Foreskin keratinocyte (primary cell): ENCODE measurements at places on chromosomes 16 and 17.

DNA sequence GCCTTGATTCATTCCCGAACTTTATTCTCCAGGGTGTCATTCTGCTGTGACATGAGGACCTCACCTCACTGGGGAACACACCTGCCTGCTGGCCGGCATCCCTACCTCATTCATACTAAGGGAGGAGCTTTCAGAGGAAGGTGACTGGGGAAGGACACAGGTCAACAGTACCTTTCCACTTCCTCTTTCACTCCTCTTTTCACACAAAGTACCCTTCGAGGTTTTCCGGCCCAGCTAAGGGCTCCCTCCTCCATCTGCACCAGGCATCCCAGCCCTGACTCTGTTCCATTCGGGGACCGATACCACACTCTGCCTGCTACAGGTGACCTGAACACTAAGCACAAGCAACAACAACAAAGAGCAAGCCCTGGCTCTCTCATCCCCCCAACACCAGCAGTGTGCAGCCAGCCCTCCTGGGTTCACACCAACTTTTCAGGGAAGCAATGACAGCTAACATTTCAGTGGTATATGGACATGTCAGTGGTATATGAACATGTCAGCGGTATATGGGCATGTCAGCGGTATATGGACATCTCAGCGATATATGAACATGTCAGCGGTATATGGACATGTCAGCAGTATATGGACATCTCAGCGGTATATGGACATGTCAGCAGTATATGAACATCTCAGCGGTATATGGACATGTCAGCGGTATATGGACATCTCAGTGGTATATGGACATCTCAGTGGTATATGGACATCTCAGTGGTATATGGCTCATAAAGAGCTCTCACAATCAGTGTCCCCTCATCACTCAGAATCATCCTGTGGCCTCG lies 16.0 kb downstream of the TRIM25 start:
- DNase-seq, result no peak

GRCh38 chr16:81770008-81770407 lies 9.1 kb upstream of the PLCG2 start:
- DNase-seq, result no peak

GRCh38 chr16:57127836-57128235 lies 35.5 kb downstream of the CPNE2 start:
- no peak for DNase-seq

- DNase-seq, result no peak
Measured at GRCh38 chr17:39676198-39676819, 8.1 kb downstream of the PNMT start.

DNA sequence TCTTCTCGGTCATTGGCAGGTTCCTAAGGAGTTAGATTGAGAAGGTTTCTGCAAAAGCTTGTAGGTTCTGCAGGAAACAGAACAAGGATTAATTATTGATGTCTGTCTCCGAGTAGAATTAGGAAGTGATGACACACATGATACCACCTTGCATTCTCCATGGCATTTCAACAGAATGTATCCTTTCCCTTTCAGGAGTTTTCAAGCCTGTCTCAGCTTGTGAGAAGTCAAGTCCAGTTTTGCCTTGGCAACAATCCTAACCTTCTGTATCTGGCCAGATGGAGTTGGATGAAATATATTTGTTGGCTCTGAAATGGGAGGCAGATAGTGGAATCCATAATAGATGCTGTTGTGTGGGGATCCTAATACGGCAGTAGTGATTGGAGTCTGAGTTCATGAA lies 235.5 kb downstream of the SHISA9 start:
- DNase-seq, result peak; percentile 61

- DNase-seq, result no peak
Measured at GRCh38 chr17:81481073-81481799, 31.4 kb downstream of the ACTG1 start.

- no peak for DNase-seq
Measured at GRCh38 chr16:23362460-23363317, 60.6 kb downstream of the SCNN1B start.

- no peak for DNase-seq
Measured at GRCh38 chr16:29849505-29849904, 13.5 kb downstream of the CDIPT start.

DNA sequence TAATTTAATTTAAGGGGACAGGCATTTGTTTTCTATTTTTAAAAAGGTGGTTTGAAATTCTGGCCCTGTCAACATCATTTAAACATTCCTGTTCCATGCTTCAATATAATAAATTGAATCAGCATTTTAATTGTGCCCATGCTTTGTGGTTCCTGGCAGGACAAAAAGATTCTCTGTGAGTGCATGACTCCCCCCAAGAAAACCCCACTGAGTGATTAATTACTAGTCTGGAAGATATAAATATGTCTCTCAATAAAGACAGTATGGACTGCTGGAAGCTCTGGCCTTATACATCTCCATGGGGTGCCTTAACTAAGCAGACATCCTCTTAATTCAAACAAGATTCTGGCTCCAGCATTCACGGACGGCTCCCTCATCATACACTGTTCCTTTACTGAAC lies 95.0 kb upstream of the PSMD7 start:
- DNase-seq, result no peak

DNA sequence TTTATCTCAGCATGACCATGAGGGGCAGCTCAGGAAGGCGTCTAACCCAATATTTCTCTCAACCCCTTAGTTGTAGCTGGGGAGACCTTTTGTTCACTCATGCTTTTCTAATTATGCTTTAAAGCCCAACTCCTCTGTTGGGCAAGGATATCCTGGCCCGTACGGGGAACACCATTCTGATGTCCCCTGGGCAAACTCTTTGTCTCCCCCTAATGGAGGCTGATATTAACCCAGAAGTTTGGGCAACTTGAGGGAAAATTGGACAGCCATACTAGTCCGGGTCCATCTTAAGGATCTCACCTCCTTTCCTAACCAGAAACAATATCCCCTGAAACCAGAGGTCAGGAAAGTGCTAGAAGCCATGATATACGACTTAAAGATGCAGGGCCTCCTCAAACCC lies 143.7 kb upstream of the COX10 start:
- DNase-seq, result no peak

GRCh38 chr17:34174496-34174895 lies 80.6 kb upstream of the CCL2 start:
- no peak for DNase-seq

GRCh38 chr17:64024215-64024654 lies 3.8 kb upstream of the ICAM2 start:
- DNase-seq, result no peak

DNA sequence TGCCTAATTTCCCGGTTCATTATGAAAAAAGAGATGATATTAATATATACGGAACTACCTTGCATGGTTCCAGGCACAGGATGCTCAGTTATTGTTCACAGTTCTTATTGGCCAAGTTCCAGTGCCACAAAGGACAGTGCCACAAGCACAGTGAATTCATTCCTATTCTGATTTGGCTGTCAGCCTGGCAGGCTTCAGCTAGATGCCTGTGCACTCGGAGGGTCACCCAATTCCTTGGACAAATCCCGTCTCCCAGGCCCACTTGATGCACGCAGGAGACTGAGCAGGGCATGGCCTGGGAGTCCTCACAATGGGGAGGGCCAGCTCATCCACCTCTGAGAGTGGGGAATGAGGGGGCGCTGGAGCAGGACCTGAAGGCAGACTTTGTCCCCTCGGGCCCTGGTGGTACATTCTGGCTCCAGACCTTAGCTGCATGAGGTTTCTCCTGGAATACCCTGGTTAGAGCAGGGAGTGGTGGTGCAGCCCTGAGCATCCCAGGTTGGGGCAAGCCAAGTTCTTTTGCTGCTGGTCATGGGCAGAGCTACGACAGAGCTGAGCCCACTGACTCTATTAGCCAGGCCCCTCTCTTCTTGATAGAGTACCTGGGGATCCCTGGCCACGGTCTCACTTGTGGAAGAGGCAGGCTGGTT lies 41.4 kb downstream of the MIS12 start:
- DNase-seq, result no peak

DNA sequence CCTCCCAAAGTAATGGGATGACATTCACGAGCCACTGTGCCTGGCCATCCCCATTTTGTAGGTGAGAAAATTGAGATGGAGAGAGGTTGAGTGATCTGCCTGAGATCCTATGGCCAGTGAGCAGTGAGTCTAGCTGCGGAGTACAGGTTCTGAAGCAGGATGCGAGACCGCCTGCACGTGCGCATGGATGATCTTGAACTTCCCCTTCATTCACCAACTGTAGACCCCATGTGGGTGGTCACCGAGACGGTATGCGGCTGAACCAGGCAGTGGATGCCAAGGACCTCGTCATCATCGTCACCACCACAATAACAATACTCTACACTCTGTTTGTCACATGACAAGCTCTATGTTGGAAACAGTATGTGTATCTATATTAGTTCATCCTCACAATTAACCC lies 6.2 kb upstream of the SPNS3 start:
- no peak for DNase-seq

- DNase-seq, result no peak
Measured at GRCh38 chr16:69717066-69717465, 9.3 kb downstream of the NQO1 start.

DNA sequence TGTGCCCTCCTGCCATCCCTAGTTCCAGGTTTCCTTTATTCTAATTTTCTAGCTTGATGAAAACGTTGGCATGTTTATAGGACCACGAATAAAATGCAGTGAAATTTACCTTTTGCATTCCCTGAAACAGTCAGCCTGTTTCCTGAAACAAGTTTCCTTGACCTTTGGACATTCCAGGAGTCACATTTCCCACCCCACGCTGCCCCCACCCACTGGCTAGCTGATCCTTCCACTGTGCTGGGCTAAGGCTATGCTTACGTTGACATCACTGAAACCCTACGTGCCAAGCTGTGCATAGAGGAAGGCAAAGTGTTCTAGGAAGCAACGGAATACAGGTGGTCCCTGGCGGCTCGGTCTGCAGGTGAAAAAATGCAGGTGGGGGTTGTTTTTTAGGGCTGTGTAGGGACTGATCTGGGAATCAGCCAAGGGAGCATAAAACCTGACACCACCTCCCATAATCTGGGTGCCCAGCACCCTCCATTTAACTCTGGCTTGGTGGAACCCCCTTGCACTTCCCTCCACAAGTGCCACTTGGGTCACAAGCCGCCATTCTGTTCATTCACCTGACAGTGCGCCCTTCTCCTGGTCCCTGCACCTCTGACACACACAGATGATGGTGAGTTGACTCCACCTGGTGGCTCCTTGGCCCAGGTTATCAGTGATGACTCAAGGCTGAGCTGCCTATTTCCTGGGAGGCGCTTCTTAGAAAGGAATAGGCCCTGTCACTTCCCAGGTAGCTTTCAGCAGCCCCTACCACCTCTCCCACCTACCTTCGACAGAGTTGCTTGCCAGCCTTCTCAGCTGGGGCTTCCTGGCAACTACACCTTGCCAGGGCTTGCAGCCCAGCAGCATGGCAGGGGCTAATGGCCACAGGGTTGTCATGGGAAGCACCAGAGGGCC lies 83.7 kb downstream of the N4BP1 start:
- peak; percentile 62 for DNase-seq

- DNase-seq, result peak; percentile 95
Measured at GRCh38 chr17:55433029-55433628, 11.5 kb upstream of the MMD start.

DNA sequence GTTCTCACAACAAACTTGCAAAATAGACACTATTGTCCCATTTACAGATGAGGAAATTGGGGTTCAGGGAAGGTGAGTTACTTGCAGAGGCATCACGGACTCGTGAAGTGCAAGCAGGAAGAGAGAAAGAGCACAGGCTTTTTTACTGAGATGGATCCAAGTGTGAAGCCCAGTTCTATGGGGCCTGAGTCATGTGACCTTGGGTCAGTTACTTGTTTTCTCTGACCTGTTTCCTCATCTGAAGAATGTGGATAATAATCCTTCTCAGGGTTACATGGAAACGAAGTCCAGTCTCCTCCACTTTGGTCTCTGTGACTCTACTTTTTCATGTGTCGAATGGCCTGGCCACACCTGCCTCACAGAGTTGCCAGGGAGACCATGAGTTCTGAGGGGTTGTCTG lies 134.4 kb downstream of the SPACA3 start:
- no peak for DNase-seq

- peak; percentile 97 for DNase-seq
Measured at GRCh38 chr17:4187076-4187475, 44.1 kb downstream of the CYB5D2 start.

- DNase-seq, result no peak
Measured at GRCh38 chr17:45692661-45693060, 91.5 kb upstream of the CRHR1 start.

DNA sequence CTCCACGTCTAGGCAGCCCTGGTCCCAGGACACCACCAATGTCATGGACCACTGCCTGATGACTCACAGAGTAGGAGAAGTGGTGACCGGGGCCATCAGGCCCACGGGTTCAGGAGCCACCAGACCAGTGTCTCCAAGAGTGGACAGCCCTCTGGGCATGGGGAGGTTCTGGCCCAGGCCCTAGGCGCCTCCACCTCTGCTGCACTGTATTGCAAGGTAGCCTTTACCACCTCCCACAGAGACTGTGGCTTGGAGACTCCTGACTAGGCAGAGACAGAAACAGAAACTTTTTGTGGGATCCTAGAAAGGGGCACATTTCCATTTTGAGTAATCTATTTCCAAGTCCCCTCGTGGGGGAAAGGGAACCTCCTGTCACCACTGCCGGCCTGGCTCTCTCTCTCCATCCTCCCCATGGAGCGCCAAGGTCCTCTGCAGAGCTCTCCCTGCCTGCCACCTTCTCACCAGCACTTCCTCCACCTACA lies 2.9 kb downstream of the CDIP1 start:
- DNase-seq, result no peak

DNA sequence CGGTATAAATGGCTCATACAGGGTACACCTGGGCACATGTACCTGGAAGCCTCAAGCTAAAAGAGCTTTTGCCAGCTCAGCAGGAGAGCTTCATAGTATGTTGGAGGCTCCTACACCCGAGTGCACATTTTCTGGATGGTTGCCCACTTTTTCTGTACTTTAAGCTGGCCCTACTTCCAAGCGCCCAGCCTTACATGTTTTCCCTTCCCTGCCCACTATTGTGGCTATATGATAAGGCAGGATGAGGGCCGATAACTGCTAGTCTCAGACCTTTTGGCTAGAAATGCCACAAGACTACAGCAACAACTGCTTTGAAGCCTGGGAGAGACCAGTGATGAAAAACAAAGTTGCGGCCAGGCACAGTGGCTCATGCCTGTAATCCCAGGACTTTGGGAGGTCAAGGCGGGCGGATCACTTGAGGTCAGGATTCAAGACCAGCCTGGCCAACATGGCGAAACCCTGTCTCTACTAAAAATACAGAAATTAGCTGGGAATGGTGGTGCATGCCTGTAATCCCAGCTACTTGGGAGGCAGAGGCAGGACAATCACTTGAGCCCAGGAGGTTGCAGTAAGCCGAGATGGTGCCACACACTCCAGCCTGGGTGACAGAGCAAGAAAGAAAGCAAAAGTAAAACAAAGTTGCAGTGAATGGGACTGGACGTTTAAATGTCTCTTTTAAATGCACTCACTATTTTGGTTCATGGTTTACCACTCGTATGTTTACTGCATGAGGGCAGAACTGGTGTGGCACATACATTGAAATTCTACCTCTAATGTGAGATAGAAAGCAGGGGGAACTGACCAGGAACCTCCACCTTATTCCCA lies 14.2 kb upstream of the MARCHF10 start:
- DNase-seq, result no peak

- DNase-seq, result no peak
Measured at GRCh38 chr16:85522842-85523601, 90.1 kb upstream of the GSE1 start.

GRCh38 chr16:62969711-62970318 lies 933.6 kb upstream of the CDH8 start:
- no peak for DNase-seq

- DNase-seq, result no peak
Measured at GRCh38 chr17:4480929-4481898, 17.5 kb upstream of the SPNS2 start.

GRCh38 chr16:83806036-83806435 lies 1.7 kb upstream of the HSBP1 start:
- DNase-seq, result no peak

- DNase-seq, result no peak
Measured at GRCh38 chr17:68627956-68628575, 26.9 kb upstream of the FAM20A start.

- no peak for DNase-seq
Measured at GRCh38 chr16:10675216-10675615, 19.5 kb downstream of the TEKT5 start.
